A172 (cell line): ENCODE measurements at places on chromosomes 13 and 19.

- DNase-seq = no peak
Observed at GRCh38 chr19:45954156-45954555, 19.5 kb downstream of the NOVA2 start.

DNA sequence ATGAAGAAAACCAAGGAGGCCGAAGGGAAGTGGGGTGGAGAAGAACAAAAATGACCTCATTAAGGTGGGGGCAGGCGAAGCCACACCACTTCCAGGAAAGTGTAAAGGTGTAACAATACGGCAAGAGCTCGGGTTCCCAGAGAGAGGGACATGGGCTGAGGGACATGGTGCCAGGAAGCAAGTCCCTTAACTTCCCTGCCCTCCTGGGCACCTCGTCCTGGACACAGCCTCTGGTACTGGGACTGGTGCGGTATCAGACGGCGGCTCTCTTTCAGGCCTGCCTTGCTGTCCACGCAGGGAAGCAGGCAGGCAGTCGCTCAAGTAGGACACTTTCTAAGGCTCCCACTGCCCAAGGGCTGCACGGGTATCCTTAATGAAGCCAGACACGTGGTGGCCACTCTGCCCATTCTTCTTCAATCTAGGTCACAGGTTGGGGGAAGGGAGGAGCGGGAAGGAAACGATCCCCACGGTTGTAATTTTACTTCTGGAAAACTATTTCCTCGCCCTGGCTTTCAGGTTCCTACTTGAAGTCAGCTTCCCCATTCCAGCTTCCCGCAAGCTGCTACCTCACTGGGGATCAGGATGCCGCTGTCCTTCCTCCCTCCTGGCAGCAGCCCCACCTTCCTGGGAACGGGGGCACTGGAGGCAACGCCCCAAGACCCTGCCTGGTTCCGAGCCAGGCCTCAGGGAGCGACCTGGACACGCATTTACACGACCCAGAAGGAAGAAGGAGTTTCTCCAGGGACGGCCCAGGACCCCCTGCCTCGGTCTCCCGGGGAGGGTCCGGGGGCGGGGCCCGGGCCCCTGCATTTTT, 1.2 kb downstream of the AP3D1 start:
- no peak for DNase-seq

DNA sequence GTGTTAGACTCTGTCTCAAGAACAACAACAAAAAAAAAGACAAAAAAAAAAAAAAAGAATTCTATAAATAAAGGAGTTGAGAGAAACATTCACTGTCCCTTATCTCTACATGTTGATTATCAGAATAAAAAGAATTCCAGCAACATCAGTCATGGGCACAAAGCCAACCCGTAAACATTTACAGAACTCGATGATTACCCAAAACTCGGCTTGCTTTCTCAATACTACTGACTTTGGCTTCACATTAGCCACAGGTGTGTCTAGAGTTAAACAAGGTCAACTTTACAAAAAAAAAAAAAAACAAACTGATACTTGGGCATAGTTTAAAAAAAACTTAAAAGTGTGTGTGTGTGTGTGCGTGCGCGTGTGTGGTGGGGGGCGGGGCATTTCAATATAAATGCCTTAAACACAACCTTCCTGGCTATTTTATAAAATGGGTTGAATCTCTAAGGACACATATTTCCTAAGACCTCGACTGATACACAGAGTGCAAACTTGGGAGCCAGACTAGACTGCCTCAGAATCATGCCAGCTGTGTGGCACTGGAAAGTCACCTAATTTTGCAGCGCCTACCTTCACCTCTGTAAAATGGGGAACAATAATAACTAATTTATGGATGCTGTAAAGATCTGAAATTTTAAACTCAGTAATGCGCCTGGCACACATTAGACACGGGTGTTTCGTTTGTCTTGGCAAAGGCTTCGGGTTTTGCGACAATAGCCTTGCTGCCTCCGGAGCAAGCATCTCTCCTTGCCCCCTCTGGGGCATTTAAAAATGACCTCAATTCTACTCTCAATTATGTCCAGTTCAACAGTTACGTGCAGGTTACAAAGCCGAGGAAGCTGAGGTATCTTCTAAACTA, 922 bp downstream of the EBPL start:
- DNase-seq = peak; percentile 44

GRCh38 chr13:104691767-104692467, 1625.7 kb upstream of the SLC10A2 start:
- no peak for DNase-seq

- DNase-seq = no peak
Observed at GRCh38 chr19:17775991-17776803, 18.7 kb upstream of the B3GNT3 start.

- DNase-seq = no peak
Observed at GRCh38 chr13:112055915-112056269, 11.1 kb upstream of the SOX1 start.

DNA sequence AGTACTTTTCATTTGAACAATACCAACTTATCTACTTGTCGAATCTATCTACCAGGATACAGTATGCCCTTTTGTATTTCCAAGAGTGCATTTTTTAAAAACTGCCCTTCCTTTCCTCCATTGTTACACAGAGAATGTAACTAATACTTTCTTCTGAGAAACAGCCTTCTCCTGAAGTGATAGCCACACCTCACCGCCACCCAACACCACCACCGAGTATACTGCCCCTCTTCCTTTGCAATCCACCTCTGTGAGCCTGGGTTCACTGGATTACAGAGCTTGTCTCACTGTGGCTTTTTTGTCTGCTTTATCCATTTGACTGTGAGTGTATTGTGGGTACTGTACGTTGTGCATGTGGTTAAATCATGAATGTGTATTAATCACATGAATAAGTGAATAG, 305.4 kb downstream of the KLF12 start:
- no peak for DNase-seq
